ENCODE measurements at places on chromosomes 3 and 15.

DNA sequence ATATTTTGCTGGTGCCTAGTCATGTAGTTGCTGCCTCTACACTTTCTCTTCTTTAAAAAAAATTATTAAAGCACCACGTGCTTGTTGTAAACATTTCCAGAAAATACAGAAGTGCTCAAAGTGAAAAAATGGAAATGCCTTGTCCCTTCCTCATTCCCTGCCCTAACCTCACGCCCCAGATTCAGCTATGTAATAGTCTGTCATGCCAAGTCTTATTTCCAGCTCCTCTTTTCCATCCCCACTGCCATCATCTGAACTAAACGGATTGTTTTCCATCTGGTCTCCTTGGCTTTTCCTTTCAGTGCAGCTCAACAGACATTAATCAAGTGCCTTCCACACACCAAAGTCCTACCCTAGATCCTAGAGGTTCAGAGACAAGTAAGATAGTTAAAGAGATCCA, 15.5 kb downstream of the ZNF774 start:
- DNase-seq: no peak

GRCh38 chr15:77096541-77096940, 25.6 kb upstream of the TSPAN3 start:
- no peak for DNase-seq

DNA sequence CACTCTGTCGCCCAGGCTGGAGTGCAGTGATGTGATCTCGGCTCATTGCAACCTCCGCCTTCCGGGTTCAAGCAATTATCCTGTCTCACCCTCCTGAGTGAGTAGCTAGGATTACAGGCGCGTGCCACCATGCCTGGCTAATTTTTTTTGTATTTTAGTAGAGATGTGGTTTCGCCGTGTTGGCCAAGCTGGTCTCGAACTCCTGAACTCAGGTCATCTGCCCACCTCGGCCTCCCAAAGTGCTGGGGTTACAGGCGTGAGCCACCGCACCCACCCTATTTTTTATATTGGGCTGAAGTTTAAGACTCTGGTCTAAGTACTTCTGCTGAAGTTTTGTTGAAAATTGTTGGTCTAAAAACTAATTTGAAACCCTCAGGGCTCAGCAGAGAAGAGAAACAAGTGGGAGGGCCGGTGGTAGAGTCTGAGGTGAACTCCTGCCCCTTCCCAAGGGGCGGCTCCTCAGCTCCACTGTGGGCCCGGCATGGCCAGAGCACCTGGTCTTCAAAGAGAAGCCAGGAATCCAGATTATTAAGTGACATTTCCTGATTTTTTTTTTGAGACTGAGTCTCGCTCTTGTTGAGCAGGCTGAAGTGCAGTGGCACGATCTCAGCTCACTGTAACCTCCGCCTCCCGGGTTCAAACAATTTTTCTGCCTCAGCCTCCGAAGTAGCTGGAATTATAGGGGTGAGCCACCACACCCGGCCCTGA, 4.0 kb downstream of the HDAC11 start:
- DNase-seq: no peak

GRCh38 chr15:70845602-70846360, 8.2 kb downstream of the LARP6 start:
- DNase-seq: no peak

Data from KG1 (cell line).